NCI-H1436 (cell line): ENCODE measurements at places on chromosomes 16 and 17.

- no peak for DNase-seq
Measured at GRCh38 chr17:80851277-80851925, 140.2 kb upstream of the CHMP6 start.

- no peak for DNase-seq
Measured at GRCh38 chr17:45996282-45996937, 2.6 kb upstream of the STH start.

DNA sequence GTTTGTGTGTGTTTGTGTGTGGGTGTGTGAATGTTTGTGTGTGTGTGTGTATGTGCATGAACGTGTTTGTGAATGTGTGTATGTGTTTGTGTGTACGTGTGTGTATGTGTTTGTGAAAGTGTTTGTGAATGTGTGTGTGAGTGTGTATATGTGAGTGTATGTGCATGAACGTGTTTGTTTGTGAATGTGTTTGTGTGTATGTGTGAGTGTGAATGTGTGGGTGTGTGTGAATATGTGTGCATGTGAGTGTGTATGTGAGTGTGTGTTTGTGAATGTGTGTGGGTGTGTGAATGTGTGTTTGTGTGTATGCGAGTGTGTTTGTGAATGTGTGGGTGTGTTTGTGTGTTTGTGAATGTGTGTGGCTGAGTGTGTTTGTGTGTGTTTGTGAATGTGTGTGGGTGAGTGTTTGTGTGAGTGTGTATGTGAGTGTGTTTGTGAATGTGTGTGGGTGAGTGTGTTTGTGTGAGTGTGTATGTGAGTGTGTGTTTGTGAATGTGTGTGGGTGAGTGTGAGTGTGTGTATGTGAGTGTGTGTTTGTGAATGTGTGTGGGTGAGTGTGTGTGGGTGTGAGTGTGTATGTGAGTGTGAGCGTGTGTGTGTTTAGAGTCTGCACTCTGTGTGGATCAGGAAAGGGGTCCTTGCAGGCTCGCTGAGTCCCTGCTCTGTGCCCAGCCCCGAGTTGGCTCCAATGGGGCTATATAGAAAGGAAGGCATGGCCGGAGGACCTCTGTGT is 890 bp upstream of the CD300A start:
- DNase-seq = no peak

- DNase-seq = no peak
Measured at GRCh38 chr16:66534376-66534799, 15.5 kb downstream of the TK2 start.

DNA sequence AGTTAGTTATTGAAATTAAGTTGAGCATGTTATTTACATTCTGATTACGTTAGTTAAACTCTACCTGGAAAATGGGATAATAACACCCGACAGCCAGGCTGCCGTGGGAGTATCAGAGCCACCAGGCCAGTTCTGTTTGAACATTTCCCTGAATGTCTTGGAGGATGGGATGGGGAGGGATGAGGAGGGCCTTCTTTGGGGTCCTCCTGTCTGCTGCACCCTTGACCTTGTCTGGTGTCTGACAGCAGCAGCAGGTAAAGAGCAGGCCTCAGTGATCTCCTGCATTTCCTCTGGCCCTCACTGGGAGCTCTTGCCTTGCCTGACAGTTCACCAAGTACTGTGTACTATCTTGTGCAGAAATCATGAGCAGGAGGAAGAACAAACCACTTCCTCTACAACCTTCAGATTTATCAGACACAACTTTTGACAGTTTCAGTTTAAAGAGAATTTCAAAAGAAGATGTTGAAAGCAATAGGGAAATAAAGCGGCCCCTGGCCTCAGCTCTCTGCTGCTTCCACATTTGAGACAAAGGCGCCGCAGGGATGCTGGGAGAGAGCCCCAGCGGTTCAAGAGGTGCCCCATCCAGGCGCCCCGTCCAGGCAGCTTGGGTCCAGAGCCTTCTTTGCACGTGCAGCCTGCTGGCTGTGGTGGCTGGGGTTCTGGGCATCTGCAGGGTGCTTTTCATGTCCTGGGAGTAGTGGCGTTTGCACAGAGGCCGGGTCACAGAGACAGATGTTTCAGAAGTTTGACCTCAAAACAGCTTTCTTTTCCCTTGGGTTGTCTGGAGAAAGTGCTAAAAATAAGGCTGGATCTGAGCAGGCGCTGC is 25.3 kb downstream of the CMIP start:
- no peak for DNase-seq

DNA sequence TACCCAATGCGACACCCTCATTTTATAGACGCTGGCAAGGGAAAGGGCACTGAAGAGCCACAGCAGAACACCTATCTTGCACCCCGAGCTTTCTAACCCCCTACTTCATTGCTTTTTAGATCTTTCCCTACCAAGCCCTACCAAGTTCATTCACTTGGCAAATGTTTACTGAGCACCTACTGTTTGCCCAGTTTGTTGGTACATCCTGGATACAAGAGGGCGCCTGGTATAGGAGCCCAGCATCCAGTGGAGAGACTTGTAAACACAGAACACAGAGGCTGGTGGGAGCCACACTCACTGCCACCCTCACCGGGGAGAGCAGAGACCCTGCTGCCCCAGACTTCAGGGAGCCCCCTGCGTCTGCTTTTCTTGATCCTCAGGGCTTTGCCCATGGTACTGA is 112.6 kb downstream of the GNAO1 start:
- no peak for DNase-seq

DNA sequence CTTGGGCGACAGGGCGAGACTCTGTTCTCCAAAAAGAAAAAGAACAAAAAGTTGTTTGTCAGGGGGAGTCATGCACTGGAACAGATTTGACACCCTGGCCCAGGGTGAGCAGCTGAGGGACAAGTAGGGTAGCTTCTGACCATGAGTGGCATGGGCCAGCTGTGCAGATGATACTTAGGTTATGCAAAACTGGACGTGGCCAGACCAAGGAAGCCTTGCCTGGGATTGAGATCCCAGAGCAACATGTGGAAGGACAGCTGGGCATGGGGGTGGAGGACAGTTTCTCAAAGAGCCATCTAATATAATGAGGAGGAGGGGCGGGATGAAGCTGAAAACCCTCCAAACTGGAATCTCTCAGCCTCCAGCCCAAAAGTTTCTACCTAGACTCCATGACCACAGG is 19.6 kb upstream of the SLC35B1 start:
- DNase-seq = no peak

DNA sequence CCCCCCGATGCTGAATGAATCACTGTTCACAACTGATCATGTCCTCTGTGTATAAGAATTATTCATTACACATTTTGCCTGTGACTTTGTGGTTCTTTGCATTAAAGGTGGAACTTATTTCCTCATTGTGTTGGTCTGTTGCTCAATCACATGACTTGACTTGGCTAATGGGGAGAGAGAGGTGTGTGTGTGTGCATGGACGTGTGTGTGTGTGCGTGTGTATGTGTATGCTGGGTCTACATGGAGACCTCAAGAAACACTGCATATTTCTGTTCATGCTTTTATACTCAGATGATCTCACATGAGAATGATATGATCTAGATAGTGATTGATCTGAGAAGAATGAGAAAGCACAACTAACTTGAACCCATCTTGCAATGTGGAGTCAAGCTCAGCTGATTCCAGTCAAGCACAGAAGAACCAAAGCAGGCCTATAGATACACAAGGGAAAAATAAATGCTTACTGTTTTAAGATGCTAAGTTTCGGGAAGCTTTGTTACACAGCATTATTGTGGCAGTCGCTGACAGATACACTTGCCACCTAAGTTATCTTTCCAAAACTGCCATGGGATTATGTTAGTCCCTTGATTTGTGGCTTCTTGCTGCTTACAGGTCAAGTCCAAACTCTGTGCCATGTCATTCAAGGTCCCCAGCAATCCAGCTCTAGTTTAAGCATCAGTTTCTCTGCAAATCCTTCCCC is 167.9 kb upstream of the ZFHX3 start:
- DNase-seq = no peak

GRCh38 chr17:10061111-10061845 is 137.1 kb downstream of the GAS7 start:
- DNase-seq = no peak

DNA sequence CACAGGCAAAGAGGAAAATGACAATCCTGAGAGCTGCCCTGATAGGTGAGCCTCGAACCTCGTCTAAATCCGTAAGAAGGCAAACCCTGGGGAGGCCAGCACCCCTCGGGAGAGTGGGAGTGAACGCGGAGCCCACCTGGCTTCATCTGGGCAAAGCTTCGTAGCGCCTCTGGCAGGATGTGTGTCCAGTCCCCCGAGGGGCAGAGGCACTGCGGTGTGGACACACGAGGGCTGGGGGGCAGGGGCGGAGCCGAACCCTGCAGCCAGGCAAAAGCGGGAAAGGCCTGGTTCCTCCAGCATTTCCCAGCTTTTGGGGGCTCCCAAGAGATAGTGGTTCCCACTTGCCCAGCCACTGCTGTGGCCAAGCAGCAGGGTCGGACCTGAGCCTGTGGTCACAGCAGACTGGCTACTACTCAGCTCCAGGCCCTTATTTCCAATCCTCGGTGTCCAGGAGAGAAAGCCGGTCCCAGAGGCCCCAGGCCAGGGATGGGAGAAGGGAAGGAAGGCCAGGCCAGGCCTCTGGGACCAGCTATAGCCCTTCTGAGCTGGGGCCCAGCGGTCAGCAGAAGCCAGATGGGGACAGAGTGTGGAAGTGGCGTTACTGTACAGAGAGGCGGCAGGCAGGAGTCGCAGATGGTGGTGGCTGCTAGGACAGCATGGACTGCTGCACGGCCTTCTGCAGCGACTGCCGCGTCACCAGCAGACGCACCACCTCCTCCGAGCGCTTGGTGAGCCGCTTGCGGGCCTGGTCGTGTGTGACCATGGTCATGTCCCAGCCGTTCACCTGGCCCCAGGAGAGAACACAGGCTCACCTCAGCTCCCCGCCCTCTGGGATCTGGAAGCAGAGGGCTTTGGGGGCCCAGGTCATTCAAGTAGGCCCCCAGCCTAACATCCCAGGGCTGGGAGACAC is 5.0 kb downstream of the TAX1BP3 start:
- no peak for DNase-seq

GRCh38 chr17:79087428-79088143 is 13.0 kb downstream of the ENGASE start:
- peak; percentile 72 for DNase-seq

- no peak for DNase-seq
Measured at GRCh38 chr16:10569621-10570020, 10.8 kb downstream of the EMP2 start.

DNA sequence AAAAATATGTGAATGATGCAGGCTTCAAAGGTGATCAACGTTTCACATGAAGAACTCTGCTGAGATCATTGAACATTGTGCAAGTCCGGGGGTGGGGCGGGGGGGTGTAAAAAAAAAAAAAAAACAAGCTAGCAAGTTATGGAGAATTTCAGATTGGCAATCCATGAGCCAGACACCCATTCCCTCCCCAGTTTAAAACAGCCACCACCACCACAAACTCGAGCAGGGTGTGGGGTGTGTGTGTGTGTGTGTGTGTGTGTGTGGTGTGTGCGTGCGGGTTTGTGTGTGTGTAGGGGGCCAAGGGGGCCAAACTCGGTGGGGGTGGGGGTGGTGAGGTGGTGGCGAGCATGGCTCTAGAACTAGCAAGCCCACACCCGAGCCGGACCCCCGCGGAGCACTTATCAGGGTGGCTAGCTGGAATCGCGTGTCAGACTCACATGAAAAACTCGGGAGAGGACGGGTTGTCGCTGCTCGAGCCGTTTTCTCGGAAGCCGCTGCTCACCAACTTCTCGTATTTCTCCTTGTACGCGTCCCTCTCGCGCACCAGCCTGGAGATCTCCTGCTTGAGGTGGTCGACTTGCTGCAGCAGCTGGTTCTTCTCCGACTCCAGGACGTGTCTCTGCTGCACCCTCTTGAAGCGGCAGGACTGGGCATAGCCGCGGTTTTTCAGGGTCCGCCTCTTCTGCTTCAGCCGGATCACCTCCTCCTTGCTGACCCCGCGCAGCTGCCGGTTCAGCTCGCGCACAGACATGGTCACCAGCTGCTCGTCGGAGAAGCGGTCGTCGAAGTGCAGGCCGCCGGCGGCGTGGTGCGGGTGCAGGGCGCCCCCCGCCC is 2.0 kb downstream of the MAF start:
- peak; percentile 62 for DNase-seq
